ENCODE measurements at places on chromosomes 7 and 10. TPM values are rescaled to one million over a fixed set of nuclear protein-coding genes. Genes with fewer than 3 reads are reported as not detected.

GRCh38 chr7:41319581-41319980 is 383.3 kb downstream of the INHBA start:
- no peak for DNase-seq

FAM180A gene
- polyA plus RNA-seq: 2.9 TPM

- no peak for DNase-seq
These were observed 274.6 kb upstream of the KLF6 start for GRCh38 chr10:4059471-4060138.

- no peak for DNase-seq
These were observed 31.6 kb upstream of the AGK start for GRCh38 chr7:141519623-141520022.

GRCh38 chr7:101970801-101971200 is 153.4 kb downstream of the CUX1 start:
- DNase-seq: no peak
